ENCODE measurements at places on chromosomes 1 and 21.
A peak's percentile ranks its signal among the peaks of the same experiment; 100 is the strongest.

- no peak for DNase-seq
These were observed 95.6 kb downstream of the ZNF281 start for GRCh38 chr1:200314085-200314750.

DNA sequence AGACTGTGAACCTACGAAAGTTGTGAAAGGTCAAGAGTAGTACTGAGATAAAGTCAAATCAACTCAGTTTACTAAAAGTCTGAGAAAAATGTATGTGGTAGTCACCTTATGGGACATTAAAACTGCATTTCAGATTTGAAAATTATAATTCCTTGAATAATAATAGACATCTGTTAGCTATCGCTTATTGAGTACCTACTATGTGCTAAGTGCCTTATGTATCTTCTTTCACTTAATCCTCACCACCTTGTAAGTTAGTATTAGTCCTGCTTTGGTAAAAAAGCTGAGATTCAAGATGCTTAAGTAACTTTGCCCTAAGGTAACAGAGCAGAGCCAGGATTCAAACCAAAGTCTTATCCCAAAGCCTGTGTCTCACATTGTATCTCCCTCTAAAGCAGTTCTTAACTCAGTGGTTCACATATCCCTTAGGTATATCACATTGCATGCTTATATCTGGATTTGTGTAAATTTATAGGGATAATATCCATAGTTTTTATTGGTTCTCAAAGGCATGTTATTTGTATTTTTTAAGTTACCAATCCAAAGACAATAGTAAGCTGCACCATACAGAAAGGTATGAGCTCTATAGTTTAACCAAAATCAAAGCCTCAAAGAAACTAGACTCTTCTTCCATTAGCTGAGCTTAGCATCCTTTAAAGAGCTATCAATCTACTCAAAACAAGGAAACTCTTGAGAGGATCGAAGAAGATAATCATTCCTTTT is 865 bp downstream of the PIGC start:
- DNase-seq = no peak

- DNase-seq = no peak
These were observed 40.6 kb upstream of the DIPK1A start for GRCh38 chr1:93001893-93002292.

- DNase-seq = peak; percentile 25
These were observed 1.3 kb downstream of the EDARADD start for GRCh38 chr1:236395230-236395946.

GRCh38 chr1:112060261-112060660 is 70.8 kb upstream of the KCND3 start:
- DNase-seq = no peak

- DNase-seq = no peak
These were observed 1.6 kb downstream of the CNIH4 start for GRCh38 chr1:224358237-224358636.

DNA sequence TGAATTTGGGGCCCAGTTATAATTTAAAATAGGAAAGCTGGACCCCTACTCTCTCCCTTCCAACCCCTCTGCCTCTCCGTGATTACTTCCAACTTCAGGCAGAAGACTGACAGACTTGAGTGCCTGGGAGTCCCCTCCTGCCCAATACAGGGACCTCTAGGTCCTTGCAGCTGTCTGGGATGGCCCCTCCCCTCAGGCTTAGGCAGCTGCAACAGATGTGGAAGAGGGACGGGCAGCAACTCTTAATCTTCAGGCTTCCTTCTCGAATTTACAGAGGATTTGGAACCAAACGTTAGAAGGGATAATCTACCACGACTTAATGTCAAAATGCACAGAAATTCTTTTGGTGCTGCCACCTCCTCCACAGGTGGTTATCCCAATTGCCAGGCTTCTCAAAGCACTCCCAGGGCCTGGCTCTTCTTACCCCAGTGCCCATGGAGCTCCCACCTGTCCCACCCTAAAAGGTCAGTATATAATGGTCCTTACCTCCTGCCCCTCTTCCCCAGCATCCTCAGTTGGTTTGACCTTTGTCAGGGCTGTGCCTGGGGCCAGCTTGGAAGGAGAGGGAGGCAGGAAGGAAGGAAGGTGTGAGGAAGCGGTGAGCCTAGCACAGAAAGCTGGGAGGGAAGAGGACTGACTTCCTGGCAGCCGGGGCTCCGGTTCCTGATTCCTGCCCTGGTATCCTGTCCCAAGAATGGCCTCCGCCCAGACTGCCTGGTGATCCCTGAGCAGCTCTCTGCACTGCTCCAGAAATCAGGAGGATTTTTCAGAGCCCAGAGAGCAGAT is 2.8 kb downstream of the PEA15 start:
- no peak for DNase-seq

- DNase-seq = no peak
These were observed 176.8 kb downstream of the SLC45A1 start for GRCh38 chr1:8494681-8495080.

- DNase-seq = no peak
These were observed 5.3 kb downstream of the FTCD start for GRCh38 chr21:46150073-46150472.

DNA sequence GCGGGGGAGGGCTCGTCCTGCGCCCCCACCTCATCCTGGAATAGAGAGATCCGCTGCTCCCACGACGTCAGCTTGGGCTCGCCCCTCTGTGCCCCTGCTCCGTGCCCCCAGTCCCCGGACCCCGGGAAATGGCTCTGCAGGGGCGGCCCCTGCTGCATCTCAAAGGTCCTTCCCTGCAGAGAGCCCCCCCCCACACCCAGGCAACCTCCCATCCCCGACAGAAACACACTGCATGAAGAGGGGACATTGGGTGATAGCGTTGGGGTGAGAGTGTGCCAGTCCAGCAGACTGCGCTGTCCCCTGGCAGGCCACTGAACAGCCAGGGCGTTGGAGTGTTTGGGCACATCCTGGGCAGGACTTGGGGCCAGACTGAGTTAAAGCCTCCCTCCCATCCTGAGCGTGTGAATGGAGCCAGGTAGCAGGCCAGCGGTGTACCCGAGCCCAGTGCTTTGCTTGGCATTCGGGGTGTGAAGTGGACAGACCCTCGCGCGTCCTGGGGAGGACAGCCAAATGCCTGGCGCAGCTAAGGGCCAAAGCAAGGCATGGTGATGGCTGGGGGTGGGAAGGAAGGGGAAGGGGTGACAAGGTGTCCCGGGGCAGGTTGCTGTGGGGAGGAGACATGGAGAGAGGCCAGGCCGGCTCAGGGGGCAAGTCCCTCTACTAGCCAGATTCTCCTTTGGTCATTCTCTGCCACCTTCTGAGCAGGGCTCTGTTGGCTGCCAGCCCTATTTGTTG is 633 bp upstream of the ETNK2 start:
- DNase-seq = no peak

Measured in CD4-positive, alpha-beta T cell (primary cell).